ENCODE measurements at places on chromosomes 7 and 10.

GRCh38 chr7:78280276-78280675, 481.7 kb downstream of the PHTF2 start:
- no peak for DNase-seq

GRCh38 chr7:97457054-97457453, 274.8 kb upstream of the TAC1 start:
- DNase-seq: no peak

- no peak for DNase-seq
These were observed 207.1 kb upstream of the ADCY1 start for GRCh38 chr7:45367026-45367425.

DNA sequence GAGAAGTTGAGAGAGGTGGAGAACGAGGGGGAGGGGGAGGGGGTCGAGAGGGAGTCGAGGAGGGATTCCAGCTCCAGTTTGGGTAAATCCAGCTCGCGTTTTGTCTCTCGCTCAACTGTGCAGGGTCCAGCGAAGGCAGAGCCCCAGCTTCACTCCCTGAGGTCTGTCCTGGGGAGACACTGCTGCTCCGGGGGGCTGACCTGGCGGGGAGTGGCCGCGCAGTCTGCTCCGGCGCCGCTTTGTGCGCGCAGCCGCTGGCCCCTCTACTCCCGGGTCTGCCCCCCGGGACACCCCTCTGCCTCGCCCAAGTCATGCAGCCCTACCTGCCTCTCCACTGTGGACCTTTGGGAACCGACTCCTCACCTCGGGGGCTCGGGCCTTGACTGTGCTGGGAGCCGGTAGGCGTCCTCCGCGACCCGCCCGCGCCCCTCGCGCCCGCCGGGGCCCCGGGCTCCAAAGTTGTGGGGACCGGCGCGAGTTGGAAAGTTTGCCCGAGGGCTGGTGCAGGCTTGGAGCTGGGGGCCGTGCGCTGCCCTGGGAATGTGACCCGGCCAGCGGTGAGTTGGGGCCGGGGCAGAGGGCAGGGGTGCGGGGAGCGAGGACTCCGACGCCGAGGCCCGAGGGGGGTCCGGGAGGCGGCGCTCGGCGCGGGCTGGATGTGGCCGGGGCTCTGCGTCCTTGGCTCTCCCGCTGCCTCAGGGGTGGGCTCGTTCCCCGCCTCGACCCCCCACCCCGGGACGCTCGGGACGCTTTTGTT, at the start of gene TET1:
Gene TET1 (plus strand): TSS at position 152 of the 757 bp plus-strand sequence. CDS start 12,002 bp downstream, outside the sequence.
- no peak for DNase-seq

- DNase-seq: no peak
These were observed 504.4 kb downstream of the LRMDA start for GRCh38 chr10:75935650-75936400.

DNA sequence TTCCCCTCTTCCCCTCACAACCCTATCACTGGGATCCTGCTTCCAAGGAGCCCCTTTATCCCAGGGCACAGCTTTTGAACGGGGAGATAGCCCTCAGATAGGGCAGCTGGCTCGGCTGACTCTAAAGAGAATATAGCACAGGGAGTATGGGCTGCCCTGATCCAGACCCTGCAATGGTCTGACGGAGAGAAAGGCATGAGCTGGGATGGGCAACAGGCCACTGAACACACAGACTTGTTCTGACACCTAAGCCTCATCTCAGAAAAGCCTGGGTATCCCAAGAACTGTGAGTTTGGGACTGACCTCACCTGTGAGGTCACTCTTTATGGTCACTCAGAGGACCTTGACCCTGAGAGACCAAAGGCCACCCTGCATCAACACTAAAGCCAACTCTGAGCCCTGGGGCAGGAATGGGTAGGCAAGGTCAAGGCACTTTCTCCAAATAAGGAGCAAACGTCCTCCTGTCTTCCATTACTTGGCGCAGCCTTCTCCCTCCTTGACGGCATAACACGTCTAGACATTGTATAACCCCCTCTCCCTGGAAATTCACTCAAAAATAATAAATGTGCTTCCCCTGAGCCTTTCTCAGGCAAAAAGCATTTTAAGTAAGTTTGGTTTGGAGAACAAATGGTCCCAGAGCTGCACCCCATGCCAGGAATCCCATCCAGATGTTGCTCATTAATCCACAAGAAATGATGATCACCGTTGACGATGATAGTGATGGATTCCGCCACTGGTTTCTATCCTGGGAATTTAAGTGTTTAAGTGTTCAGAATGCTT, 8.2 kb upstream of the LRRC18 start:
- no peak for DNase-seq

- DNase-seq: no peak
These were observed 106.6 kb upstream of the SHH start for GRCh38 chr7:155918720-155919390.

- no peak for DNase-seq
These were observed 22.0 kb upstream of the SLC26A4 start for GRCh38 chr7:107638594-107638993.

All from dorsolateral prefrontal cortex (tissue), 122 donors.